Germinal center (tissue), 1 donor: ENCODE measurements at places on chromosomes 3 and 15.

GRCh38 chr15:83289160-83289559, 4.7 kb upstream of the BNC1 start:
- no peak for DNase-seq

GRCh38 chr3:188241072-188241471, 87.1 kb downstream of the LPP start:
- DNase-seq = no peak

DNA sequence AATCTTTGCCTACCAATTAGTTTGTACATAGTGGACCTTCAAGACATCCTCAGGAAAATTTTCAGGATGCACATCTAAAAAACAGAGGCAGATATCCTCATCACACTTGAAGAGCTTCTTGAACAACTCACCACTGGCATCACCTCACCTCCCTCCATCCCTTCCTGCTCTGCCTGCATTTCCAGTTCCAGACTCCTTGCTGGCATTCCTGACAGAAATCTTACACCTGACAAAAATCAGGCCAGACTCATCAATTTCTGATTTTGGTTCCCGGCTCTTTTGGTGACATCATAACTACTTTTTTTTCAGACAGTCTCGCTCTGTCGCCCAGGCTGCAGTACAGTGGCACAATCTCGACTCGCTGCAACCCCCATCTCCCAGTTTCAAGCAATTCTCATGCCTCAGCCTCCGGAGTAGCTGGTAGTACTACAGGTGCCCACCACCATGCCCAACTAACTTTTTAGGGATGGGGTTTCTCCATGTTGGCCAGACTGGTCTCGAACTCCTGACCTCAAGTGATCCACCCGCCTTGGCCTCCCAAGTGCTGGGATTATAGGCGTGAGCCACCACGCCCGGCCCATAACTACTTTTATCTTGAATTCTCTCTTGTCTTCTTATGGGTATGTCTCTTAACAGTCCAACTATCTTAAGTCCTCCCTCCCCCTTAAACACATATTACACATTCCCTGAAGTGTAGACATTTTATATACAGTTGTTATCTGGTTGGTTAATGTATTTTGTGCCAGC, 216.6 kb upstream of the IL12A start:
- no peak for DNase-seq

DNA sequence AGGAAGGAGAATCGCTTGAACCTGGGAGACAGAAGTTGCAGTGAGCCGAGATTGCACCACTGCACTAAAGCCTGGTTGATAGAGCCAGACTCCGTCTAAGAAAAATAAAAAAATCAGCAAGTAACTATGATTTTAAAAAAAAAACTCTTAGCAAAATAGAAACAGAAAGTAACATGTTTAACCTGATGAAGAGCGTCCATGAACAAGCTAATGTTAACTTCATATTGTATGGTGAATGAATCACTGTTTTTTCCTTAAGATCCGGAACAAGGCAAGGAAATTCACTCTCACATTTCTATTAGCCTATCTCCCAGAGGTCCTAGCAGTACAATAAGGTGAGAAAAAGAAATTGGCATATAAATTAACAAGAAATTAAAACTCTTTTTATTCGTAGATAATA, 69.0 kb downstream of the RFX7 start:
- no peak for DNase-seq

- no peak for DNase-seq
Observed at GRCh38 chr3:142963234-142963515, 299 bp downstream of the PAQR9 start.

DNA sequence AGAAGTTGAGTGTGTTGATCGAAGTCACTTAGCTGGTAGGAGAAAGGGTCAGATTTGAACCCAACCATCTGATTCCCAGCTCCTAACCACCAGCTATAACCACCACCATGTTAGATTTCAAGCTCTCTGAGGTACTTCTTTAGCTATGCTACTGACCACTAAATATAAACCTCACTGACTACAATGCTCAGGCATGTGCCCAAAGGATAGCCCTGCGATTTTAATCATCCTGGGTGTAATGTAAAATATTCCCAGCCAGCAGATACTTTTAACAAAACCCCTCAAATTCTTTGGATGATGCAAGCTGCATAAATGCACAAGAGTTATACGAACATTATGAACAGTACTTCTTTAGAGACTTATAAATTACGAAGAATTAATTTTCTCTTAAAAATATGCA, 115.2 kb upstream of the TSC22D2 start:
- no peak for DNase-seq

- DNase-seq = no peak
Observed at GRCh38 chr3:120093119-120093910, 932 bp downstream of the GSK3B start.

GRCh38 chr3:4763604-4764247, 215.5 kb upstream of the BHLHE40 start:
- no peak for DNase-seq

DNA sequence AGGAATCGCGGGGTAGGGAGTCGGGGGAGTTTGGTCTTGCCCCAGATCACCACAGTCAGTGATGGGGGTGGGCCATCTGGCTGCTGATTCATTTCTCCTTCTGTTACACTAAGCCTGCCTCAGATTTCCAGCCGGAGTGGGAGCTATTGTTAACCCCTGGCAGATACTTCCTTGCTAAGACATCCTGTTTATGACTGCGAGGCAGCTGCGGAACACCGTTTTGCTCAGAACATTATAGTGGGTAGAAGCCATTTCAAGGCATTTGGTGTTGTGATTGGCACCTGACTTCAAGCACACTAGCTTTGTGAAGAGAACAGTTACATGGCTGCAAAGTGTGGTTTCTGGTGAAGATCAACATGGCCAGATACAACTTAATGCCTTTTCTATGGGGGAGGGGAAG, 73.8 kb downstream of the FLNB start:
- no peak for DNase-seq

DNA sequence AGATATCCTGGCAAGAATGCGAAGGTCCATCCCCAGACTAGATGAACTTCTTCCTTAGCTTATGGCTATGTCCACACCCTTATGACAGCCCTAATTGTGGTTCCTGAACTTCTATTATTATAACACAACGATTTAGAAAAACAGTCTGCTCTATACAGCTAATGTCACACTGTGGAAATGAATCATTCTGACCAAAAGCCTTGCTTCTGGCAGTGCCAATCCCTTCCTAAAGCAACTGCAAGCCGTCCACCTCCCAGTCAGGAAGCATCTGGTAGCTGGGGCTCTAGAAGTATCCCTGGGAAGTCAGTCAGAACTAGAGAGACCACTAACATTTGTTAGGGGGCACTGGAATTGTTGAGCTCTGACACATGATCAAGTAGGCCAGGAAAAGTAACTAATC, 45.0 kb downstream of the MYO5A start:
- no peak for DNase-seq

- DNase-seq = no peak
Observed at GRCh38 chr3:190886945-190887344, 24.5 kb upstream of the GMNC start.

DNA sequence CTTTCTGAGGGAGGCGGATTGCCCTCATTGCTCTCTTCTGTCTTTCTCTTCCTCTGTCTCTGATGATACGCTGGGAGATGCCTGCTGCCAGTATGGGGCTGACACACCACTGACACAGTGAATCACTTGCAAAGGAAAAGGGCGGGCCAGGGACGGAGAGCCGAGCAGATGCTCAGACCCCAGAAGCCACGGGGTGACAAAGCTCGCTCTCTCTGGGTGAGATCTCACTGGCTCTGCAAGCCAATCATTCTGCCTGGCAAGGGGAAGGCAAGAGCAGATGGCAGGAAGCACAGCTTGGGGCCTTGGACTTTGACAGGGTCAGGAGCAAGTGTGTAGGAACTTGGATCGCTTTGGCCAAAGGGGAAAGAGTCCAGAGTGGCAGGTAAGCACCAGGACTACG, 198.7 kb downstream of the NTRK3 start:
- no peak for DNase-seq

GRCh38 chr3:116425126-116425525, 20.2 kb downstream of the LSAMP start:
- no peak for DNase-seq

DNA sequence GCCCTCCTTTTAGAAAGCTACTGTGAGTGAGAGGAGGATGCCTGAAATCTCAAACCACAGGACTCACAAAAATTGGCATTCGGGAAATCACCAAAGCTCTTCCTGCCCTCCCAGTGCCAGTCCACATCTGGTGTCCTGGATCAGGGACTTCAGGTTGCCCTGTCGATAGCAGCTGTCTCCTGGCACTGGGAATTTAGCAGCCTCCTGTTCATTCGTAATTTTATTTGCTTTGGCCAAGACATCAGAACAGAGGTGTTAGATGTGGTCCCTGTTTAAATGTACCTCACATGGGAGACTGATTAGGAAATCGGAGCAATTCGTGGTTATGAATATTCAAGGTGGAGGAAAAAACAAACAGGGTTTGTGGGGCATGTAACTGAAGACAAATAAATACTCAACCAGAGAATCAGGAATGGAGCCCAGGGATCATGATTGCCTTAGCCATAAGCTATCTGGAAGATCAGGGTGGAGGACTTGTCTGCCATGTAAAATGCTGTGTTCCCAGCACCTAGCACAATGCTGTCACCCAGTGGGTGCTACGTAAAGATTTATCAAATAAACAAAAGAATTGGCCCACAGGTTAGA, 265.2 kb upstream of the PROK2 start:
- no peak for DNase-seq

- no peak for DNase-seq
Observed at GRCh38 chr3:190695225-190695624, 167.3 kb downstream of the GMNC start.

- DNase-seq = no peak
Observed at GRCh38 chr15:26438718-26439117, 334.1 kb downstream of the GABRB3 start.

GRCh38 chr15:56553486-56553885, 88.5 kb upstream of the MNS1 start:
- no peak for DNase-seq

DNA sequence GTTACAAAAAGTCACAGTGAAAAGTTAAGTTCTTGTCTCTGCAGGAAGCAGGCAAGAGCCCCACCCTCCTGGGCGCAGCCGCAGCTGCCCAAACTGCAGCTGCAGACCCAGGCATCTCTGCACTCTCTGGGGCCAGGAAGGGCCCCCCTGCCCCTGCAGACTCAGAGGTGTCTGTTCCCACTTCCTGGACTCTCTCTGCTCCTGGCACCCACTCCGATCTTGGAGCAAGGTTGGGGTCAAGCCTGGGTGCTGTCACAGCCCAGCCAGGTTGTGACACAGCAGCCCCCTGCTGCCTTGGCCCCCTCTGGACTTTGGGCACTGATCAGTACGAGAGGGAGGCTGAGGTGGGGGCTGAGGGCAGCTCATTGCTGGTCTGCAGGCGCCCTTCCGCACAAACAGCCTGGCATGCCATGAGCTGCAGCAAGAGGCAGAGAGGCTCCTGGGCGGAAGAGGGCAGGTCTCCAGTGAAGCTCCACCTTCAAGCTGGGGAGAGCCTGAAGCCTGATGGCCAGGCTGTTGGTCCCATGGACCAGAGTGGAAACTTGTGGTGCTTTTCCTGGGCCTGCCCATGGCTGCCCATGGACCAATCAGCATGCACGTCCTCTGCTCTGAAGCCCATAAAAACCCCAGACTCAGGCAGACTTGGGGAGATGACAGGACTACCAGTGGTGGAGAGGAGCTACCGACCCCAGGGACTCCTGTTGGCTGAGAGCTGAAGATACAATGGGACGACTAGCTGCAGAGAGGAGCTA, 42.9 kb upstream of the LRRFIP2 start:
- no peak for DNase-seq

DNA sequence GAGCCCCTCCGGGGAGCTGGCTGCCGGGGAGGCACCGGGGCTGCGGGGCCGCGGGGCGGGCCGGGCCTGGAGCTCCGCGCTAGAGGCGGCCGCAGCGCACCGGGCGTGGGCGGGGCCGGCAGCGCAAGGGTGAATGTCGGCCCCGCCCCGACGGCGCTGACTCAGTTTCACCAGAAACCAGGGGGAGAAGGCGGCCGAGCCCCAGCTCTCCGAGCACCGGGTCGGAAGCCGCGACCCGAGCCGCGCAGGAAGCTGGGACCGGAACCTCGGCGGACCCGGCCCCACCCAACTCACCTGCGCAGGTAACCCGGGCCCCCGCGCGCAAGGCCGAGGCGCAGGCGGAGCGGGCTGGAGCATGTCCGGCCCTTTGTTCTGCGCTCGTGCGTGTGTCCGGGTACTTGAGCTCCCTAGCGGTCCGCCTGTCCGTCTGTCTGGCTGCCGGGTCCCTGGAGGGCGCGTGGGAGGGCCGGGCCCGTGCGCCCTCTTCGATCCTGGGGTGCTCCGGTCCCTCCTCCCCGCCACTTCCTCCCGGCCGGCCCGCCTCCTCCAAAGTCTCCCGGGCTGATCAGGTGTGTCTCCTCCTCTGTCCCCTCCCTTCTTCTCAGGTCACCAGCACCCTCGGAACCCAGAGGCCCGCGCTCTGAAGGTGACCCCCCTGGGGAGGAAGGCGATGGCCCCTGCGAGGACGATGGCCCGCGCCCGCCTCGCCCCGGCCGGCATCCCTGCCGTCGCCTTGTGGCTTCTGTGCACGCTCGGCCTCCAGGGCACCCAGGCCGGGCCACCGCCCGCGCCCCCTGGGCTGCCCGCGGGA, at the start of gene SPINT1:
TSS of gene SPINT1 (plus strand) at position 164 of the 811 bp plus-strand sequence. CDS start at position 671, 507 bp downstream.
- DNase-seq = peak; percentile 66

DNA sequence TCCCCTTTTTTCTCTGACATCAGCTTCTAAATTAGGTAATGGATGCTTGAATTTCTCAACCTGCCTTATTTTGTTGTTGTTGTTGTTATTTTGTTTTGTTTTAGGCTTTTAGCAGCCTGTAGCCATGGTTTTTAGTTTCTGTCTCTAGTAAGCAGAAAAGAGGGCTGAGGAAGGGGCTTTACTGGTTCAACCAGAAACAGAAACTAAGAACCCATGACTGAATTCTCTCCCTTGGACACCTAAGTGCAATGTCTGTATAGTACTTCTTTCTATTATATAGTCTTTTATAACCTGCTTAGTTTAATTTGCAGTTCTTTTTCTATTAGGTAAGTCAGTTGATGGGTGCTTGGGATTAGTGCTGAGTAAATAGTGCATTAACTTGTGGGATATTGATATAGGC, 129.0 kb downstream of the BBX start:
- no peak for DNase-seq

DNA sequence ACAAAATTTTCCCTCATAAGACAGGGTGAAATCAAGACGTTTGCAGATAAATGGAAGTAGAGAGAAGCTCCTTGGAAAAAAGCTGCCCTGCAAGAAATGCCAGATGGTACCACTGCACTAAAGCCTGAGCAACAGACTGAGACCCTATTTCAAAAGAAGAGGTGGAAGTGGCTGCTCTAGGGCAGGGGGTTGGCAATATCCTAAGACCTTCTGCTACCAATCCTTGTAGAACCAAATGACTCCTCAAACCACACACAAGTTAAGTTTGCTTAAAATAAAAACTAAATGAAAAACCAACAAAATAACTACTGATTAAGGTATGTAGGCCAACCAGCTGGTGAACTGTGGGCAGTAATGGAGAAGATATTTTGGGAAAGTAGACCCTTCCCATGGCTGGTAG, 21.3 kb downstream of the RAB43 start:
- DNase-seq = no peak
